Endodermal cell (in vitro differentiated cells): ENCODE measurements at places on chromosomes 12 and 14.

DNA sequence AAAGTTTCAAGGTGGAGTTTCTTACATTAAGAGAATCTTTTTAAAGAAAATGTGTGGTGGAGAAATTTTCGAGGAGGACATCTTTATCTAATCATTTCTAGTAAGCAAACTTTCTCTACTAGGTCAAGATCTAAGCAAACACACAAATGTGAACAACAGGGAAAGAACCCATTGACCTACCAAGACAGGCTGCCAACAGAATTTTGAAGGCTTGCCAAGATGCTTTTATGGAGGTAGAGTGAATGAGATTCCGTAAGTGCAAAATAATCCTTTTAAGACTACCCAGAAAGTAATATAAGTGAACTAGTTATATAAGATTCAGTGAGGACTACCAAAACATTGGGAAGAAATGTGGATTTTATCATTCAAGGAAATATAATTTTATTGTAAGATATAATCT is 357.1 kb upstream of the PDE3A start:
- no peak for DNase-seq

GRCh38 chr12:71439613-71440344 is at the start of gene LGR5:
LGR5 (plus strand) TSS chr12:71439798; CDS start chr12:71440081, 283 bp downstream.
- peak; percentile 92 for DNase-seq

DNA sequence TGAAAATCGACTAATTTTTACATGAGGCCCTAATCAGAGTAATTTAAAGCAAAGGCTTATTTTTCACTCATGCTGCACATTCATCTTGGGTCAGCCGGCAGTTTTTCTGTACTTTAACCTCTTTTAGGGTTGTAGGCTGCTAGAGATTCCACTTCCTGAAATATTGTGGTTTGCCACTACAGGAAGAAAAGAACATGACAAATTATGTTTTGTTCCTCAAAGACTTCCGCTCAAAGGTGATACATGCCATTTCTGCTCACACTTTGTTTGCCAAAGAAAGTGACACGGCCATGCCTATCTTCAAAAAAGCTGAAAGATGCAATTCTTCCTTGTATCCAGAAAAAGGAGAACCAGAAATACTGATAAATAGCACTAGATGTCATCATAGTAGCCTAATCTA is 183.4 kb upstream of the PPFIA2 start:
- no peak for DNase-seq

DNA sequence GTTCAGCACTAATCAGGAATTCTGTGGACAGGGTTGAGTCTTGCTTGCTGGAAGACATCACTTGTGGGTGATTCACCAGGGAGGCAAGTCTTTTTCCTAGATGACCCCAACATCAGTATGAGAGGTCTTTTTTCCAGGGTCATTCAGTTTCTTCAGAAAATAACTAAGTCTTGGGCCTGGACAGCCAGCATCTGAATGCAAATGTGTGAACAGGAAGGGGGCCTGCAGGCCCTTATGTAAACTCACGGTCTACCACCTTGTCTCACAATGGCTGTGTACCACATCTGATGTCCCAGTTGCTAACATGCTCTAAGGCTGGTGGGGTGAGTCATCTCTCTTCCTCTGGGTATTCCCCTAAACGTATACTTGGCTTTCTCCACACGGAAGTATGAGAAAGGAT is 79.2 kb downstream of the HECTD4 start:
- peak; percentile 67 for DNase-seq

DNA sequence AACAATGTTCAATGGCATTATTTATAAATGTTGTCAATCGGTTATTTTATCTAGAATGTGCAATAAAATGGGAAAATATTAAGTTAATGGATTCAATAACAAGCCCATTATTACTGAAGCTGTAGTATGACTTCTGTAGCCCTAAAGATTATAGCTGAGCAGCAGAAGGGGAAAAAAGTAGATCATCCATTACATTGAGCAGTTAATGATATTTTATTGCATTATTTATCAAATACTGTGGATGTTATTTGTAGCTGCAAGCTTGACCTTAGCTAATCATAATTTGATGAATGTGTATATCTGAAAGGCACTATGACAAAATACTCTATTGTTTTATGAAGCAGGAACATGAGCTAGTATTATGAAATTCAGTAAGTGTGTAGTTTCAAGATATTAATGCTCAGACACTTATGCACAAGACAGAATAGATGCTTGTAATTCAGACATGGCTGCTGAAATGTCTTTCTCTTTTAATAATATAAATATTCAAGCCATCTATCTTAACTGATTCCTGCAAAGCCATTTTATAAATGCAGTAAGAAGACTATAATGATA is 131.5 kb upstream of the MGAT4C start:
- no peak for DNase-seq

DNA sequence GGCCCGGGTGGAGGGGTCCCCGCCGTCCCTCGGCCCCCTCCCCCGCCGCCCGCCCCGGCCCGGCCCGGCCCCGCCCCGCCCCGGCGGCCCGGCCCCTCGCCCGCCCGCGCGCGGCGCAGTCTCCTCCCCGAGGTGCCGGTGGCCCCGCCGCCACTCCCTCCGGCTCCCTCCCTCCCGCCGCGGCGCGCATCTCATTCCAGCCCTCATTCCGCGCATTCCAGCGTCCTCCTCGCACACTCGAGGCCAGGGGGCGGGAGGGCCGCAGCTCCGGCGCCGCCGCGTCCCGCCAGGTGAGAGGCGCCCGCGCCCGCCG is at the start of gene TEAD4:
TEAD4 (plus strand) TSS at position 206 of the 313 bp plus-strand sequence.
- DNase-seq: peak; percentile 98
